ENCODE measurements at places on chromosomes 4 and X.

GRCh38 chr4:23269566-23269965 lies 576.8 kb downstream of the GBA3 start:
- no peak for DNase-seq

- DNase-seq = no peak
Measured at GRCh38 chr4:17567271-17567670, 9.7 kb upstream of the LAP3 start.

DNA sequence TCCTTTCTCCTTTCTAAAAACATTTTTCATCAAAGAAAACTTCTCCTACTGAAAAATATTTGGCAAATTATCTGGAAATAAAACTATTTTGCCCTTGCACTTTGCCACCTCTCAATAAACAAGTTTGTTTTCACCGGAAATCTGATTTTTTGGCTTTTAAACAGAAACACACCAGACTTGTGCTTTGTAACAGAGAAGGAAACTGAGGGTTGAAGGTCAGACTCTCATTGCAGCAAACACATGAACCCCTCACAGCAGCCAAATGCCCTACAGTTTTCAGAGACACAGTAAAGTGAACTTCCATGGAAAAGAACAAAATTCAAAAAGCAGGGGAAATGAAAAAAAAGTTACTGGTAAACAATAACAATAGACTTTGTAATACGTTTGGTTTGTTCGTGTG lies 95.6 kb upstream of the WDR17 start:
- DNase-seq = no peak

GRCh38 chrX:152537373-152537772 lies 86.3 kb upstream of the GABRA3 start:
- no peak for DNase-seq

GRCh38 chr4:186190581-186191199 lies 677 bp upstream of the CYP4V2 start:
- DNase-seq = peak; percentile 52

- no peak for DNase-seq
Measured at GRCh38 chr4:101967697-101968346, 177.3 kb downstream of the BANK1 start.

DNA sequence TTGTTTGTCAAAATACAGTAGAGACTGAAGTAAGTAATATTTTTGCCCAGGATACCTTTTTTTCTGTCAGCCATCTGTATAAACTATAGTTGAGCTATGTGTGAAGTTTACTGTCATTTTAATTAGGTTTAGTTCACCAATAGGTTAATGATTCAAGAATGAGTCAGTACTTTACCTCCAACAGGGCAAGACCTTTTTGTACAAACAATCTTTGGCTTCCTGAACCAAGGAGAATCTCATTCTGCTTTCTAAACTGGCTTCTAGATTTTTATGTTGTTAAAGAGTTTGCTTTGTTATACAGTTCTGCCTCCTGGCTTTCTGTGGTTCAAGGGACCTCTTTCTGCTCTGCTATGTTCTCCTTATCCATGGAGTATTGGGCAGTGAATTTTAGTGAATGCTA lies 412.0 kb upstream of the NR3C2 start:
- no peak for DNase-seq

DNA sequence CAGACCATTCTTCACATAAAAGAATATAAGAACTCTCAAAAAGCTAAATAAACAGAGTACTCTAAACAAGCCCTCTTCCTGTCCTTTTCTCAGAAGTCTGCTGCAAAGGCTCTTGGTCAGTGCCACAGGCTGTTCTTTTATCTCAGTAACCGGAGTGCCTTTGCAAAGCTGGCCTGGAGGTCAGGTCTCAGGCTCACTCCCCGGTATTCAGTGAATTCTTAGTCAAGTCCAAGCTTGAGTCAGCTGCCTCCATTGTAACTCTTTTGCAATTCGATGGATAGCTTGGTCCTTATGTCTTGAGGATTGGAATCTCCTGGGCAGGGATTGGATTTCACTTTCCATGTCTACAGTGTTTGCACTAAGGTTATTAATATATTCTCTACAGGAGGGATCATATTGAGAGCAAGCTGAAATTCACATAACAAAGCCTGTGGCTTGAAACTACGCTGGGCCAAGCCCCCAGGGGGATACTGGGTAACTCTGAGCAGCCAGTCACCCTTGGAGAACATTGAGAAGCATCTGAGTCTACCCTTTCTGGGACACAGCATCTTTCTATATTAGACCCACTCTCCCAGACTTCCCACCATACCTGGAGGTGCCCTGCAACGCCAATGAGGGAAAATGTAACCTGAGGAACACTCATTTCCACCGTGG lies 10.0 kb upstream of the HS6ST2 start:
- no peak for DNase-seq

DNA sequence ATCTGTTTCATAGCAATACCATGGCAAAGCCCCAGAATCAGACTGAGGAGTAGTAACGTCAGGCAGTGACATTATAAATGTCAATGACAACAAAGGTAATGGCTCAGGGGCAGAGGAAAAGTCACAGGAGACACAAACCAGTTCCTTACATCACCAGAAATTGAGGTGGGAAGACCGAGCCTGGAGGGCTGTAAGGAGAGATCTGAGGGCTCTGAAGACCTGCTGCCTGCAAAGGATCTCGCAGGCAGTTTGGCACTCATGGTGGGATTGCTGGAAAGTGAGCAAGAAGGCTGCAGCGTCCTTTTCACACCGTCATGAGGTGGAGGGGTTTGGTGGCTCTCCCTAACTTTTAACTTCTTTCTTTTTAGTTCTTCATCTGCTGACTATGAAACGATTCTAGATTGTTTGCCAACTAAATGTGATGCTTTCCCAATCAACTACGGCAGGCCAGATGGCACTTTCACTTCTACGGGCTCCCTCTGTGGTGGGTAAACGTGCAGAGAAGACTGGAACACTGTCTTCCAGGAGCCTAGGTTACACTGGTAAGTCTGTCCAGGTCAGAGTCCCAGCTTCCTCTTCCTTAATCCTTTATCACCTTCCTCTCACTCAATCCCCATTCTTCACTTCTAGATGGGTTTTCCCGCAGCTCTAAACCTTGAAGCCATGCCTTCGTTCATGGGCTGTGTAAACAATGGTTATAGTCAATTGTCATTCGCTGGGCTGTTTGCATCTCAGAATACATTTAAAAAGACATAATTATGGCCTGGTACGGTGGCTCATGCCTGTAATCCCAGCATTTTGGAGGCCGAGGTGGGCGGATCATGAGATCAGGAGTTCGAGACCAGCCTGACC lies 58.2 kb downstream of the TBC1D9 start:
- DNase-seq = no peak

- DNase-seq = no peak
Measured at GRCh38 chr4:147057611-147058190, 112.0 kb upstream of the TTC29 start.

GRCh38 chrX:13463608-13464007 lies 105.8 kb upstream of the EGFL6 start:
- no peak for DNase-seq

- DNase-seq = no peak
Measured at GRCh38 chr4:38821739-38822138, 17.1 kb upstream of the TLR1 start.

GRCh38 chrX:150982235-150982787 lies 824 bp upstream of the HMGB3 start:
- DNase-seq = no peak

DNA sequence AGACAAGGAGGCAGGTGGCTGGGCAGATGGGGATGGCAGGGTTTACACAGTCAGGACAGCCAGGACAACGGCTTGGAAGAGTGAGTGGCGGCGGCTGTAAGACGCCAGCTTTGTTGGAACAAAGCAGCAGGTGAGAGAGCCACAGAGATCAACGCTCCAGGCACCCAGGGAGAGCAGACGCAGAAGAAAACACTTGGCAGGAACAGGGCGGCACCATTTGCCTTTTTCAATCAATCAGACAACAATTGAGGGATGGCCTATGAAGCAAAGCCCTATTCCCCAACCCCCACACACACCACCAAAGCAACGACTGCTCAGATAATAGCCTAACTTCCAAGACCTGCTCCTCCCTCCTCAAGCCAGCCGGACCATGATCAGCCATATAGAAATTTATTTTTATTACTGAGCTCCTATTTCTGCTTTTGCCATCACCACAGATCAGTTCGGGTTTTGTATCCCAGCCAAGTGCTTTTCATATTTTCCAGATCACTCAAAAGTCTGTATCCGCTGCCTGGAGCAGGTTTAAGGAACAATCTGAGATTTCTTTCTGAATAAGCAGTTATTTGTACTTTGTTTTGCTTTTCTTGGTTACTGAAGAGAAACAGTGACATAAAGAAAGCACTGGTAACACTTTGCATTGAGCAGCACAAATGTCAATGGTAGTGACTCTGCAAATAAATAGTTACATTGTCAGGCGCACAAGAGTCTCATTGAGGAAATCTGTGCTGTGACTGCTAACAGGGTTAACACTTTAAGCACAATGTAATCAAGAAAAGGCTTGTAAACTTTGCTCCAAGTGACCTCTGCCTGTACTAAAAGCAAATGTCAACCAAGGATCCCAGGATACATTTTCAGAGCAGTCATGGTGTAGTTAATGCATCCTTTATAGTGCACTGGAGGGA lies 81.8 kb upstream of the RBPJ start:
- DNase-seq = no peak

Measured in activated CD8-positive, alpha-beta memory T cell treated with anti-CD3 and anti-CD28 coated beads, Interleukin-2, amount 50 U/mL, for 4 hours (primary cell).